ENCODE measurements at places on chromosomes 6 and 20.

DNA sequence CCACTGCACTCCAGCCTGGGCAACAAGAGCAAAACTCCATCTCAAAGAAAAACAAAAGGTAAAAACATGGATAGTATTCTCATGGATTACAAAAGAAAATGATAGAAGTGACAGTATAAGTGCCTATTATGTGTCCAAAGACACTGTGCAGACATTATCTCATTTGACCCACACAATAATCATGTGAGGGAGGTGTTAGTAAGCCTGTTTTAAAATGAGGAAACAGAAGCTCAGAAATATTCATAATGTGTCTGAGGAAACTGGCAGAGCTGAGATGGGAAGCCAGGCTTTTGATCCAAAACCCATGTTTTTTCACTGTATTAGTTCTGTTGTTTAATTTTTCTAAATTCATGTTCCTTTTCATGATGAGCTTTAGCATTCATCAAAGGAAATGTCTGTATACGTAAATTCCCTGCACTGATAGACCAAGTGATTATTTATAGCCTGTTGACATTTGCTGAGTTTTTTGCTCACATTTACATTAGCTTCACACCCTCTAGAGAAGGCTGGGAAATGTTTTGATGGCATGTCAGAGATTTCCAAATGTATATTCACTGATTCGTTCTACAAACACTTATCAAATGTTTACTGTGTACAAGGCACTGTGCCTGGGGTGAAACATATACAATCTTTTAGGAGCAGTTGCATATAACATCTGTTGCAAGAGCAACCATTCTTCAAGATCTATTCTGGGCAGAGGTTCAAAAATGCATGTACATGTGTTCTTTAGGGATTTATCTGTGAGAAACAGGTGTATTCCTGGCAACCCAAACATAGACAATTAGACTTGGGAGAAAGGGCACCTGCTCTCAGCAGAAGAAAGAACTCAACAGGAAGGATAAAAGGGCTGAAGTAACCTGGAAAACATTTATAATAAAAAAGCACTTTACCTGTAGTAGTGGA, 331.5 kb downstream of the SAMD5 start:
- no peak for DNase-seq

GRCh38 chr20:38997622-38998021, 35.5 kb downstream of the DHX35 start:
- peak; percentile 11 for DNase-seq

GRCh38 chr20:44212792-44213191, 2.2 kb upstream of the OSER1 start:
- DNase-seq: no peak

GRCh38 chr6:52548353-52548713, 28.5 kb downstream of the TRAM2 start:
- DNase-seq: no peak
